ENCODE measurements at places on chromosomes 1 and 21.
A peak's percentile ranks its signal among the peaks of the same experiment; 100 is the strongest.

DNA sequence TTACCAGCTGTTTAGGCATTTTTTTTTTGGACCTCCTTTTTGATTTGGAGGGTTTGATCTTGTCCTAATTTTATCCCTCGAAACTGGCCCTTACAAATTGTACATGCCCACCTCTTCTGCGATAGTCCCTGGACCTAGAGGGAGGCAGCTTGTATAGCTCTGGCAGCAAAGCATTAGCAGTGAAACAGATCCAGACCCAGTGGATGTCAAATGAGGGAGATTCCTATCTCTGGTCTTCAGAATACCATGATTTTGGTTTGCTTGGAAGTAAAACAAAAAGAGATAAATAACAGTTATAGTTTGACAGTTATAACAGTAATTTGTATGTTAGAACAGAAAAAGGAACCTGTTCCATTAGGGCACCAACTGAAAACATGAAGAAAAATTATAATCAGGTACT, 123.6 kb downstream of the MIS18A start:
- no peak for DNase-seq

GRCh38 chr1:160647329-160647720, 481 bp upstream of the SLAMF1 start:
- no peak for DNase-seq

DNA sequence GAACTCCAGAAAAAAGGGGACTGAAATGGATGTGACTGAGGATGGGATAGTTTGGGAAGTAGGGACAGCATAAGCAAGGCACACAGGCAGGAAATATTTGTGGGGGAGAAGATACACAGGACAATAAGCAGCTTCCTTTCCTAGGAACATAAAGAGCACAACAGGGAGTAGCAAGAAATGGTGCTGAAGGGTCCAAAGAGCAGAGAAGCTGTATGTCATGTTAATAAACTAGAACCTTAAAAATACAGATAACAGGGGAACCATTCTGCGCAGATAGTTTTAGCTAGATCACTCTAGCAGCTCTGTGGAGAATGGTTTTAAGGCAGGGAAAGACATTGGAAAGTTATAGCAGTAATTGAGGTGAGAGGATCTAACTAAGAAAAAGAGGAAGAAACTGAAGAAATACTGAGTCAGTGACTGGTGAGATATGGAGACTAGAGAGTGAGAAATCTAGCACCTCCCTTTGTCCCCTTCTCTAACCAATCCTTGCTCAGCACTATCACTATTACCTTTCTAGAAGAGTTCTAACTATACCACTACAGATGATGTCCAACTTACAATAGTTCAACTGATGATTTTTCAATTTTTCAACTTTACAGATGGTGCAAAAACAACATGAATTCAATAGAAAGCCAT, 95.0 kb downstream of the CDC42BPA start:
- no peak for DNase-seq

DNA sequence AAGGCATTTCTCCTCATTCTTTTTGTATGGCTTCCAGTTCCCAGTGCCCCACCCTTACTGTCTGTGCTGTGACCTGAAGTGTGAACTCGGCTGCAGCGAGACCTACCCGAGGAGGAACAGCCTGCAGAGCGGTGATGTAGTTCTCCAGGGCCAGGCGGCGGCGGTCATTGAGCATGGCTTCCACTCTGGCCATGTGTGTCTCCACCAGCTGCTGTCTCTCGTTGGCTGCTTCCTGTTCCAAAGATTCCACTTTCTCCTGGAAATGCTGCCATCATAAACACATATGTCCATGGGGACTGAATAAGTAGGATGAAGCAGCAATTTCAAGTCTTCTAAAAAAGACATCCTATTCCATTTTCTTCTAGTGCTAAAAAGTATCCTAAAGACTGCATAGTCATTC, 195.6 kb downstream of the APP start:
- DNase-seq = no peak

- DNase-seq = no peak
These were observed 49.4 kb downstream of the NENF start for GRCh38 chr1:212482006-212482636.

DNA sequence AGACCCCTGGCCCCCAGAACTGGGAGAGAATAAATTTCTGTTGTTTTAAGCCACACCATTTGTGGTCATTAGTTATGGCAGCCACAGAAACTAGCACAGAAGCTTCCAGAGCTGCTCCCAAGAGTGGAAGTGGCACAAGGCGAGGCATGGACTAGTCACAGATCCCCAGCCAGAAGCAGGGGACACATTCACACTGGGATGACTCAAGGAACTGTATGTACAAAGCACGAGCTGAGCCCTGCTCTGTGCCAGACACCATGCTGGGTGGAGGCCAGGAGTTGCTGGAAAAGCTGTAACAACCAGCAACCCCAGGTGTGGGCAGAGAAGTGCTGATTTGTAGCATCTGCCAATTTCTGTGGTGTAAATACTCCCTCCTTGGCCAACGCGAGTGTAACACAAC, 55.6 kb downstream of the TCP10L start:
- DNase-seq = no peak

- DNase-seq = no peak
These were observed 836 bp upstream of the PRCC start for GRCh38 chr1:156766298-156767100.

- DNase-seq = no peak
These were observed 73.1 kb upstream of the C1orf105 start for GRCh38 chr1:172347416-172347815.

- no peak for DNase-seq
These were observed 61.1 kb downstream of the SSBP3 start for GRCh38 chr1:54345116-54345515.

- DNase-seq = no peak
These were observed 210.9 kb downstream of the LTN1 start for GRCh38 chr21:28781602-28782276.

GRCh38 chr21:20822666-20823065, 175.5 kb upstream of the NCAM2 start:
- peak; percentile 13 for DNase-seq

DNA sequence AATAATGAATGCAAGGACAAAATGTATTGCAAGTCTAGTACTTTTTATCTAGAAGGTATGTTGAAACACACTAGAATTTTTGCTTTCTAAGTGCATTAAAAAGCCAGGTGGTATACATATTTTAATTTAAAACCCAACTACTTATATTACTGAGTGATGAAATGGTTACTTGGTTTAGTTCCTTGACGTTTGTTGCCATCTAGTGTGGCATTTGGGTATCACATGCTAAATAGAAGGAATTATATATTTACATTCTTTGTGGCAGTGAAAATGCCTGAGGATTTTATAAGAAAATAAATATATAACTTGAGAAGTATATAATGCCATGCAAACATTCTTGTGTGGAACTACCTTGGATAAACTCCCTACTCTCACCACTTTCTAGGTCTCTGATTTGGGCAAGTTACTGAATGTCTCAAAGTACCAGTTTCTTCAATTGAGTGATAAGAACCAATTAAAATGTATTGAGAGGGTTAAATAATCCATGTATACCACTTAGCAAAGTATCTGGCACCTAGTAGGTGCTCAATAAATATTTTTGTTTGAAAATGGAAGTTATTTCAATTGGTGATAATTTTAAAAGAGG, 69.6 kb downstream of the SDCCAG8 start:
- DNase-seq = peak; percentile 78

GRCh38 chr1:110443451-110443850, 7.5 kb upstream of the PROK1 start:
- DNase-seq = no peak

GRCh38 chr1:183262628-183263200, 76.7 kb downstream of the LAMC2 start:
- DNase-seq = no peak

GRCh38 chr1:204157962-204158361, 6.1 kb upstream of the ETNK2 start:
- DNase-seq = no peak

GRCh38 chr1:176033881-176034280, 173.2 kb downstream of the COP1 start:
- peak; percentile 23 for DNase-seq

GRCh38 chr1:224617410-224618355, 1.6 kb downstream of the CNIH3 start:
- DNase-seq = no peak

DNA sequence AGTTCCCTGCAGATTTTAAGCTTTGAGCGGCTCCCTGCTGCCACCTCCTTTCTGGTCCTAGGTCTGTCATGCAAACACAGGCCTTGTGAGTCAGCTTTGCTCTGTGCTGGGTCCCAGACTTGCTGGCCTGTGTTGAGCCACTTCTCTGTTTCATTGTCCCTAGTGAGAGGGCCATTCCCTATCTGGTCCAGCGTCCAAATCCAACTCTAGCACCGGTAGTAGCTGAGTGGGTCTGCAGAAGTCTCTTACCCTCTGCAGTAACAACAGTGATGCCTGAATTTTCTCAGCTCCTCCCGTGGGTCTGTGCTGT, 5.8 kb downstream of the TTC22 start:
- DNase-seq = no peak

GRCh38 chr1:203522237-203522636, 28.3 kb downstream of the OPTC start:
- peak; percentile 44 for DNase-seq

DNA sequence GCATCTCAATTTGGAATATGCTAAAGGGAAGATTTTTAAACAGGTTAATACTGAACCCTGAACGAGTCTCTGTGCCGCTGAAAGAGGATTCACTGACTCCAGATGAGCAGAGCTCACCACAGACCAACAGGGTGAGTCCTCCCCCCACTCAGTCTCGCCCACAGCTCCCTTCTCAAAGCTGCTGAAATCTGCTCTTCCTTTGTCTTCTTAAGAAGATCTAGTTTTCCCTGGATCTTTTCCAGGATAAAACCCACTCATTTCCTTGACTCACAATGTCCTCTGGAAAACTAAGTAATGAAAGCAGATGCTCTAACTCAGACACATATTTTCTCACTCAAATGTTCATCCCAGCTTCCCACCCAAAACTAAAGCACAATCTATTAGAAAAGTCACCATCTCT, 447.0 kb upstream of the PKN2 start:
- peak; percentile 80 for DNase-seq

DNA sequence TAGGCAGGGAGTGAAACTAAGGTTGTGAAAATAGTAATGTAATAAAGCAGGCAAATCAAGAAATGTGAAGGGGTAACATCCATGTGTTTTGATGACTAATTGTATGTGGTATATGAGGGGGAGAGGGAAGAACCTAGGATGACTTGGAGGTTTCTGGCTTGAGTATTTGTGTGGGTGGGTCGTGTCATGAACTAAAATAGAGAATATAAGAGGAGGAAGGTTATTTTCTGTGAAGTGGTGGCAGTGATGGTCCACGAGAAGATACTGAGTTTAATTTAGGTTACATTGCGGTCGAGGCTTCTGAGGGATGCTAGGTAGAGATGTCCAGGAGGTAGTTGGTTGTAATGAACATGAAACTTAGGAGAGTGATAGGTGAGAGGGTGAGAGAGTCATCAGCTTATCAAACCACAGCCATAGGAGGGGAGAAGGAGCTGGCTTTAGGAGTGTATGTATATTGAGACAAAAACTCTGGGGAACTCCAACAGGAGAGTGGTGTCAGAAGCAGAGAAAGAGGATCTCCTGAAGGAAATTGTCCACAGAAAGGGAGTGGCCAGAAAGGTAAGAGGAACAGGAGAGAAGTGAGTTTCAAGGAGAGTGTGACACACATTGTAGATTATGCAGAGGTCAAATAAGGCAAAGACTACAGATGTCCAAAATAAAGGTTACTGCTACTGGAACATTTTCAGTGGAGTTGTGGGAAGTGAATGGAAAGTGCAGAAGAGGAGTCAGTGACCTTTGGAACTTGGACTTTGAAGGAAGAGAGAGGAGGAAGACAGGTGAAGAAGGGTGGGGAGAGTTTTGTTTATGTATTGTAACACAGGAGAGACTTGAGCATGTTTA, 89.0 kb upstream of the MACF1 start:
- peak; percentile 65 for DNase-seq

DNA sequence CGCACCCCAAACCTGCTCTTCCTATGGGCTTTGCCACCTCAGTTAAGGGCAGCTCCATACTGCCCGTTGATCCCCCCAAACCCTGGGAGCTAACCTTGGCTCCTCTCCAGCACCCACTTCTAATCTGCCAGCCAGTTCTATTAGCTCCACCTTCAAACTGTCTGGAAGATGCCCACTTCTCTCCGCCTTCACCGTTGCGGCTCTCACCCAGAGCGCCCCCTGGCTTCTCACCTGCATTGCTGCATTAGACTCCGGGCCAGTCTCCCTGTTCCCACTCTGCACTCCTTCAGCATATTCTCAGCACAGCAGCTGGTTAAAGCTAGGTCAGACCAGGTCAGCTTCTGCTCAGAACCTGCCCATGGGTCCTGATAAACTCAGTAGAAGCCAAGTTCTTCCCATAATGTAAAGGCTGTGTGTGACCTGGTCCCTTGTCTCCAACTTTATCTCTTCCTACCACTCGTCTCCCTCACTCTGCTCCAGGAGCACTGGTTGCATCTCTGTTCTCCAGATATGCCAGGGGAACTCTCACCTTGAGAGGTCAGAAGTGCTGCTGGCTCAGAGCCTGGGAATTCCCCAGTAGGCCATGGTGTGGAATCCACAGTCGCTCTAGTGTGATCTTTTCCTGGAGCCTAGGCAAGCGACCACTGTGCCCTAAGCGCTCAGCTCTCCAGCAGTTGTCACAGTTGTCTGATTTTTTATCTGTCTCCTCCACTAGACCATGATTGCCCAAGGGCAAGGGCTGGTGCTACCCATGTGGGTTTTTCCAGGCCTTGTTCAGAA, 150.3 kb downstream of the HMGB4 start:
- DNase-seq = peak; percentile 11

DNA sequence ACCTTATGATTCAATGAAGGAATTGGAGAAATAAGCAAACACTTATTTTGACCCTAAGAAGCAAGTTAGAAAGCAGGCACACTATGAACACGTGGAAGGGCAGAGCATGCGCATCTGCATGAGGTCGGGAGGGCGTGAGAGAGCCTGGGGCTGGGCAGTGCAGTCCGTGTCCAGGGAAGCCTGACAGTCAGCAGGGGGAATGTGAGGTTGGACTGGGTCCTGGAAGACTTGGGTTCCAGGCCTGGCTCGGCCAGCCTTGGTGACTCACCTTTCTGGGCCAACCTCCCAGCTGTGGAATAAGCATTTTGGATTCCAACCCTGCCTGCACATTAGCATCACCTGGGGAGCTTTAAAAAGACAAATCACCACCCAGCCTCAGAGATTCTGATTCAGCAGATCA, 26.6 kb upstream of the LMX1A start:
- DNase-seq = no peak

DNA sequence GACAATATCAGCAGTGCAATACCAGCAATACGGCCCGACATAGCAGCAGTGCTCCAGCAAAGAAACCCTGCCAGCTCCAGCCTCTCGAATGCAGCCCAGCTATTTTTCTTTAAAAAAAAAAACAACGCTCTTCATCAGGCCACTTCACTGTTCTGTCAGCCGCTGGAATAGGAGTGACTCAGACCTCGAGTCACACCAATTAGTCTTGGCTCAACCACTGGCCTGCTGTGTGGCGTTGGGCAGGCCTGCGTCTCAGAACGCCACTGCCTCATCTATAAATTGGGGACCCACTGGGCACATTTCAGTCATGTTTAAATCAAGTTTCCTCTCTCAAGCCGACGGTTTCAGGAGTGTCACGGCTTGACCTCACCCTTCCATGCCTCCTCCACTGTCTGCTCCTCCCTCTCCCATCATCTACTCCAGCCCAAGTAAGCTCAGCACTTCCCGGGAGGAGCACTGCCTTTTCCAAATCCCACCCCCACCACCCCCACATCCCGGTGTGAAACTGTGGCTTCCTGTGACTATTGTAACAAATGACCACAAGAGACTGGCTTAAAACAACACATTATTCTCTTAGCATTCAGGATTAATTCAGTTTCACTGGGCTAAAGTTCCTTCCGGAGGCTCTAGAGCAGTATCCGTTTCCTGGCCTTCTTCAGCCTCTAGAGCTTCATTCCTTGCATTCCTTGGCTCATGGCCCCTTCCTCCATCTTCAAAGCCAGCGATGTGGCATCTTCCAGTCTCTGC, 71.9 kb upstream of the EFHD2 start:
- DNase-seq = peak; percentile 93

- peak; percentile 41 for DNase-seq
These were observed 708 bp downstream of the CDA start for GRCh38 chr1:20589331-20590278.

Measured in fibroblast of skin of back (primary cell).